Stimulated activated CD8-positive, alpha-beta memory T cell treated with anti-CD3 and anti-CD28 coated beads, Interleukin-4, amount 100 ng/mL, for 24 hours (primary cell): ENCODE measurements at places on chromosomes 7 and 10.

- no peak for DNase-seq
Observed at GRCh38 chr7:35670856-35671569, 23.9 kb downstream of the HERPUD2 start.

DNA sequence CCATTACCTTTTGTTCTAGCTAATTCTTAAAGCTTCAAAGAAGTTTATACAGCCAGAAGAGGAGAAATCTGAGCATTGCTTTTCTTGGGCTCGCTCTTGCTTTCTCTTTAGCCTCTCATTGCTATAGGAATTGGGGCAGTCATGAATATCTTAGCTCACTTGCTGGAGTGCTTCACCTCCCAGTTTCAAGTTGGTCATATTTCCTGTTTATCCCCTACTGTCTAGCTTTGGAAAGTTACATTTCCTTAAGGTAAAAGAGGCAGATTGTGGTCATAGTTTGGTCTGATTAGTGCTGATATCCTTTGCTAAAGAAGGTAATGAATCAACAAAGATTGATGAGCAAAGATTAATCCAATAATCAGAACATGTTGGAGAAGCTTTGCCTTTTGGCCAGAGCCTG is 77.7 kb upstream of the GLI3 start:
- DNase-seq, result no peak

DNA sequence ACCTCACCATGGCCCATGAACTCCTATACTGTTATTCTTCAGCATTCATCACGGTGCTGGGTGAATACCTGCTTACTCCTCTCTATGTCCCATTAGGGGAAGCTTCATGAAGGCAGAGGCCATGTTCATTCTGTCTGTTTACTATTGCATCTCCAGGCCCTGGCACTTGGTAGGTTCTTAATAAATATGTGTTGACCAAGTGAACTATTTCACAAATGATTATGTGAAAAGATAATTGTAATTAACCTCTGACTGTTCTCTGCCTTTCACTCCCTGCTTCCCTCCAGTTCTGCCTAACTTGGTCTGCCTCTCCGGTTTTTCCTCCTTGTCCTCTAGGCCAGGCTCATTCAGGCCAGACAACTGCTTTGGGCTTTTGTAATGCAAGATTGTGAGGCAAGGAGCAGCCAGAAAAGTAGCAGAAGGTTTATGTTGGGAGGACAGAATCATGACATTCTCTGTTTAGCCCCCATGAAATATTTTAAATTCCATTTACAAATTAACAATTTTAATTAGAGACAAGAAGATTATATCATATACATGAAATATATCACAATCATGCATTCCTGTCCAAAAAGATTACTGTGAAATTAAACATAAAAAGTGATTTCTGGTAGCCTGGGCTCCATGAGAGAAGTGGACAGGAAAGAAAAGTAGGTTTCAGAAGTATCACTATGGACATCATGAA is 42.1 kb upstream of the PLXNA4 start:
- no peak for DNase-seq

GRCh38 chr7:121237601-121238000 is 91.2 kb upstream of the WNT16 start:
- no peak for DNase-seq

GRCh38 chr10:110525349-110526260 is 27.9 kb downstream of the DUSP5 start:
- DNase-seq, result no peak

- DNase-seq, result no peak
Observed at GRCh38 chr7:28201131-28201530, 20.5 kb upstream of the JAZF1 start.

- DNase-seq, result no peak
Observed at GRCh38 chr10:58807629-58808022, 295.0 kb downstream of the BICC1 start.

DNA sequence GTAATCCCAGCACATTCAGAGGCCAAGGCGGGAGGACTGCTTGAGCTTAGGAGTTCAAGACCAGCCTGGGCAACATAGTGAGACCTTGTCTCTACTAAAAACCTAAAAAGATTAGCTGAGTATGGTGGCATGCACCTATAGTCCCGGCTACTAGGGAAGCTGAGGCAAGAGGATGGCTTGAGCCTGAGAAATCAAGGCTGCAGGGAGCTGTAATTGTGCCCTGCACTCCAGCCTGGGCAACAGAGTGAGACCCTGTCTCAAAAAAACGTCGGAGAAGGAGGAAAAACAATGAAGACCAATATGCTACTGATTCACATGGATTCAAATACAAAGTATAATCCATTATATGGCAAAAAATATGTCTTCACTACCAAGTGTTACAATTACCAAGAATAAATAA is 13.6 kb downstream of the ZC3HAV1L start:
- DNase-seq, result no peak

DNA sequence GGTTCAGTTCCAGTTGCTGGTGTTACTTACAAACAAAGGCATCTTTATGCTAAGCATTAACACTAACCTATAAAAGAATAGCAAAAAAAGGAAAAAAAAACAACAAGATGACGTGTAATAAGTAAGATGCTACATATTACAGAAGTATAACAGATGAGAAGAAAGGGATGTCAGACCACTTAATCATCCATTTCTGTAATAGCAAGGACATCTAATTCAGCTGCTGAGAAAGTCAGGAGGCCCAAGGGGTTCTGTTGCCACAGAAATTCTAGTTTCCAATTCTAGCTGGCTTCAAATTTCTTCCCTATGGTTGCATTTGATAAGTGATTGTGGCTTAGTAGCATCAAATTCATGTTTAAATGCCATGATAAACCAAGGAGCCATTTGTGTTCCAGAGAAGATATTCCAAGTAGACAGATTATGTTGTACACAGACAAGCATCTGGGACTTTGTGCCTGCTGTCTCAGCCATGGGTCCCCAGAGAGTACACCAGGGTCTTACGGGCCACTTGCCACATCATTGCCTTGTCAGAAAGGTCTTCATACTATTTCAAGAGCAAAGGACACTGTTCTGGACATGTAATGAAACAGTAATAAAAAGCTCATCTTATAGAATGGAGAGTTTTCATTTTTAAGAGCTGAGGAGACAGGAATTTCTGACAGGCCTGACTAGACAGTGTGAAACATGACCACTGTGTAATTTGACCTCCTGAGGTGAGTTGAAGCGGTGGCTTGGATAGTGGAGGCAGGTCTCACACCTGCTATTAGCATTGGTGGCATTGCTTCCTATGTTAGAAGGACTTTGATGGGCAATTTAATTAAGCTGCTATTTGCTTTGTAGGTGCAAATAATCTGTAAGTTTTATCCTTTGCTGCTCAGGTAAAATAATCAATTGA is 4.2 kb upstream of the ASB4 start:
- DNase-seq, result no peak

DNA sequence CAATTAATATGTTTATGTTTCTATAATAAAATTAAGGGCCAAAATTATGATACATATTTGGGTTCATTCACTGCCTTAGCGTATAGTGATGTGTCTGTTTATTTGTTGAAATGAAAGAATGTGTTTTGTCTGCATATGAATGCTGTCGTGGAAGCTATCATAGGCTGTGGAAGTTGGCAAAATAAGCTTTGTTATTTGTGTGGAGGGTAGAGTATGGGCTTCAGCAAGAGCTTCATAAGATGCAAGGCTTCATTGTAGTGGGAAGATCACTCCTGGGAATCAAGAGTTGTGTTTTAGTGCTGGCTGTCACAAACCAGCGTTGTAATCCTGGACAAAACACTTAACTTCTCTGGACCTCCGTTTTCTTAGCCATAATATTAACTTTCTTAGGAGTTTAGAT is 2.5 kb downstream of the SLK start:
- no peak for DNase-seq

DNA sequence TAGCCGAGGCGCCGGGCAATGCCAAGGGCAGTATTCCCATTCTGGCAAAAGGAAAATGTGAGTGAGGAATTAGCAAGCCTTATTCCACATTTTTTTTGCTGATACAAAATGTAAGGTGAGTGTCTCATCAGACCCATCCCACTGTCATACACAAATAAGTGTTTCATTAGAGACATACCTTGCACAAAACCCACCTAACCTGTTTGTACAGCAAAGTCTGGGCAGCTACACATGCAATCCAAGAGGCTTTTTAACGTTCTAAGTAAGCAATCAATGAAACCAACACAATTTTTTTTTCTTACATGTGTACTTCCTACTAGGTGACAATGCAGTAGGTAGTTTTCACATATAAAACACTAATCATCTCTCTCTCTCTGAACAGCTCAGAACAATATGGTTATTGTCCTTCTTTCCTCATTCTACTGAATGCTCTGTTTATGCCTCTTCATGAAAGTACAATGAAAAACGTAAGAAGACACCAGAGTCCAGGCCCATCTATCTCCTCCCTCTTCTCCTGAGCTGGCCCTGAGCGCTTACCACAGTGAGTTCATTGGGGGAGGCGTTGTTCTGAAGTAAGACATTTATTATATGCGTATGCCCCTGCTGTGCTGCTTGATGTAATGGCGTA is 217.2 kb downstream of the ANK3 start:
- DNase-seq, result no peak

GRCh38 chr10:71277914-71278665 is 41.0 kb upstream of the SLC29A3 start:
- DNase-seq, result no peak

GRCh38 chr10:101867931-101868330 is 24.3 kb upstream of the KCNIP2 start:
- no peak for DNase-seq

- DNase-seq, result no peak
Observed at GRCh38 chr10:86878983-86879713, 78.3 kb downstream of the MMRN2 start.

DNA sequence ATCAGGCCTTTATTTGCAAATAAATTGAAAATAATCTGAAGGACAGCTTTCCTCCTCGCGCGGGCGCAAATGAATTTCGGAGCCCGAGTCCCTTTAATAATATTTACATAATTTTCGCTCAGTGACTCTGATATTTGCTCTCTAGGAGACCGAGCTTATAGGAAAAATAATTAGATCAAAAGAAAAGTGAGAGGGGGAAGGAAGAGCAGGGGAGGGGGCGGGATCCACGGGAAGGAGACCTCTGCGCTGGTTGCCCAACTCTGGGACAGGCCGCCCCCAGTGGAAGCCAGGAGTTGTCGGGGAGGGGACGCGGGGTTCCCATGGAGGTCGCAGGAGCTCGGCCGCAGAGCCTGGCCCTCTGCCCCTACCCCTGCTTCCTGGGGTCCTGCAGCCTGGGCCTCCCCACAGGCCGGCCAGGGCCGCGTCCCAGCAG is 5.8 kb downstream of the UNCX start:
- DNase-seq, result no peak

GRCh38 chr10:15632456-15633091 is 87.1 kb downstream of the ITGA8 start:
- DNase-seq, result no peak

GRCh38 chr10:68611227-68611626 is 51.1 kb downstream of the TET1 start:
- DNase-seq, result no peak

DNA sequence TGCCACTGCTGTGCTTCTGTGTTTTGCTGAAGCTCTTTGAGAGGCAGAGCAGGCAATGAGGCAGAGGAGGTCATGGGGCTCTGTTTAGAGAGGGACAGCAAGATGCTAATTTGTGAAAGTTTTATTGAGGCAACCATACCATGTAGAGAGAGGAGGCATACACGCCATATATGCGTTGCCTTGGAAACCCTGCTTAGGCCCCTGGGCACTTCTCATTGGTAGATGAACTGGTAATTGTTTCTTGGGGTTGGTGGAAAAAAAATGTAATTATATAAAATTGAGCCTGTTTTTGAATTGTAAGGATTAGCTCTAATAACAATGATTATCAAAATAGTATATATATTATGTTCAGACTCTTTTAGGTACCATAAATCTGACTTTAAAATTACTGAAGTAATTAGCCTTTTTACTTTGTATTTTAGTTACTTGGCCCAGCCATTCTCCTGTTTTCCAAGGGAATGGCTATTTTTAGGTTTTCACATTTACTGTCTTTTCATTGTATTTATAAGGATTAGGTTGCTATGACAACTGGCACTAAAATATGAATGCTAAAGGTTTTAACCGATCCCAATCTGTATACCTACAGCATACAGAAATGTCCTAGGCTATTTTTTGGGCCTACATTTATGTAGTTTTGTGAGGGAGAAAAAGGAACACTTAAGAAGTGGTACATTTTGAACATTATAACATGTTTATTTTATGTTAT is 52.4 kb downstream of the BZW2 start:
- DNase-seq, result no peak

- DNase-seq, result no peak
Observed at GRCh38 chr10:12980713-12981306, 20.7 kb downstream of the CCDC3 start.

GRCh38 chr7:85226361-85227085 is 39.7 kb upstream of the SEMA3D start:
- DNase-seq, result no peak

- no peak for DNase-seq
Observed at GRCh38 chr10:75611993-75612372, 180.6 kb downstream of the LRMDA start.

DNA sequence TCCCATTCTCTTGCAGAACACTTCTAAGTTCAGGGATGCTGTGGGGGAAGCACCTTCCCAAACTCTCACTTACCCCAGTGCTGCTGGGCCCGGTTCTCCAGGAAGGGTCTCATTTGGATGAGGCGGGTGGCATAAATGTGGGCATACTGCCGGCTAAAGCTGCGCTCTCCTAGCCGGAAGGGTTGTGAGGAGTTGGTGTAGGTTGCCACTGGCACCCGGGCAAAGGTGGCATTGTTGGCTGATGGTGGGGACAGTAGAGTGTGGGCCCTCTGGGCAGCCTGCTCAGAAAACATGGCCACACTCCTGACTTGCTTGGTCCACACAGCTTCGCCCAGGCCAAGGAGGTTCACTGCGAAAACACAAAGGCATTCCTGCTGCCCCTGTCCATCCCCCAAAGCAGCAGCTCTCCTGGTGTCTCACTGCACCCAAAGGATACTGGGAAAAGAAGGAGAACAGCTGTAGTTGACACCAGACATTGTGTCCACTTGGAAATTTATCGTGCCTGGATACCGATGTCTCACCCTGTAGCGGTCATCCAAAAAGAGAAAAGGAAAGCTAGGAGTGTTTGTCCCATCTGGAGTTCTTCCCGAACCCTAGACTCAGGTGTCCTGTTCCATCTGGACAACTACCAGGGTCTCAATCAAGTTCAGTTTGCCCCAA is 1.5 kb downstream of the POLD2 start:
- DNase-seq, result no peak

GRCh38 chr7:156156734-156157408 is 344.6 kb upstream of the SHH start:
- no peak for DNase-seq
